ENCODE measurements at places on chromosomes 7 and 10.

DNA sequence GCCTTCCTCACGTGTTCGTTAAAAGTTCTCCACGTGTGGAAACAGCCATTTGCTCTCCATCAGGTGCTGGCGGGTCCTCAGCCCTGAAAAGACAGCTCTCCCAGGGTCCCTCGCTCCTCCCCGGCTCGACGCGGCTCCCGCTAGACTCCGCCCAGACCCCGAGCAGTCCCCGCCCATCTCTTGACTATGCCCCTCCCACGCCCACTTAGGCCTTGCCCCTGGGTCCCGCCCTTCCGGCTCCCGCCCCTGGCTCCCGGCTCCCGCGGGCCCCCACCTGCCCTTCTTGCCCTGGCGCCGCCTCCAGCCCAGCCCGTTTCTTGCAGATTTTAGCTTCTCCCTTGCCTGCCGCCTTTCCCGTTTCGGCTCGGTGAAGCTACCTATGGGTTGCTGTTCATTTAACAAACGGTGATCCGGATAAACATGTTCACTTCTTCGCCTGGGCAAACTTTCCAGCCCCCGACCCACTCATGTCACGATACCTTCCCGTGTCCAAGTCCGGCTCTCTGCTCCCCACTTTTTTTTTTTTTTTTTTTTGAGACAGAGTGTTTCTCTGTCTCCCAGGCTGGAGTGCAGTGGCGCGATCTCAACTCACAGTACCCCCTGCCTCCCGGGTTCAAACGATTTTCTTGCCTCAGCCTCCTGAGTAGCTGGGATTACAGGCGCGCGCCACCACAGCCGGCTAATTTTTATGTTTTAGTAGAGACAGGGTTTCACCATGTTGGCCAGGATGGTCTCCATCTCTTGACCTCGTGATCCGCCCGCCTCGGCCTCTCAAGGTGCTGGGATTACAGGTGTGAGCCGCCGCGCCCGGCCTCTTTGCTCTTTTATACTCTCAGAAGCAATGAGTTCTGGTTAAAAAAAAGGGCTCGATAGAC, 830 bp upstream of the ZNF438 start:
- peak; percentile 73 for DNase-seq

GRCh38 chr10:80465839-80466590, 11.9 kb downstream of the TSPAN14 start:
- no peak for DNase-seq

GRCh38 chr10:46284286-46285229, 2.2 kb upstream of the ANTXRL start:
- peak; percentile 32 for DNase-seq

GRCh38 chr10:70260259-70260658, 23.5 kb downstream of the NPFFR1 start:
- DNase-seq, result no peak

DNA sequence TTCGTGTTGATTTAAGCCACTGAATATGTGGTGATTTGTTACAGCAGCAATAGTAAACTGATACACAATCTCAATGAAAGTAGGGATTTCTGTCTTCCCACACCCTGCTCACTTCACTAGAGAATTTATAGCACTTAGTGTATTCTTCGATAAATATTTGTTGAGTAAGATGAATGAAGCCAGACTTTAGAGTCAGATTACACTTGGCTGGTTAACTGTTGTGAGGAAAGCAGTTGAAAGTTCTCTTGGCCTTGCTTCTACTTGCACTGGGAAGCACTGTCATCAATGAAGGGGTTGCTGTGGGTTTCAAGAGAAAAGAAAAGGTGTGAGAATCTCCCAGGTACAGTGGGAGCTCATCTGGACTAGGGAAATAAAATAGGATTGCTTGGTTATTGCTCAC, 82.1 kb upstream of the IGFBP3 start:
- no peak for DNase-seq

DNA sequence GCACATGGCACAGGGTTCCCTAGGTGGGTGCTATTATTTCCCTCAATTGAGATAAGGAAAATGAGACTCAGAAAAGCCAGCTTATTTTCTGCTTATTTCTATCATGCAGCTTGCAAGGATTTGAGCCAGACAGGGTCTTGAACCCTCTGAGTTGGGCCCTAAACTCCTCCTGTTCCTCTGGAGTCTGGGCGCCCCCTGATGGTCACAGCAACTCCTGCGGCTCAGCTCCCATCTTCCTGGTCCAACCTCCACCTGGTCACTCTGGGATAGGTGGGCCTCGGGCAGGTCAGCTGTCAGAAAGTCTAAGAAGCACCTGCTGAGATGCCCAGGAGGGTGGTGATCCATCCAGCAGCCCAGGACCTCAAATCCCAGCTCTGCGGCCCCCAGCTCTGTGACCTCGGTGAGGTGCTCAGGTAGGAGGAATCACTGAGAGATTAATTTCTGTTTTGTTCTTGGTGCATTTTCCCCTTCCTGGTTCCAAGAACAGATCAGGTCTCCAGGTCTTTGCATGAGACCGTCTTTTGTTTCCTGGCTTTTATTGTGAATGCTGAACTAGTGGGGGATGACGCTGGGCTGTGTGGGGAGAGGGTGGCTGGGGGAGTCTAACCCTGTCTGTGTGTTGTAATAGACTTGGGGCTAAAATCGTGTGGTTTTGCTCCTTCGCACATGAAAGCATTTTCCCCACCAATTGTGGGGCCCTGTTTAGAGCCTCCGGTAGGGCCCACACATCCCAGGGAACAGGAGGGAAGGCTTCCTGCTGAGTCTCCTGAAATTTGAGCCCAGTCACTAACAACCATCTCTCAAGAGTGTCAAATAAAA, 32.8 kb downstream of the TMEM130 start:
- peak; percentile 9 for DNase-seq

- DNase-seq, result no peak
These were observed 152.9 kb downstream of the CCDC3 start for GRCh38 chr10:12848439-12849173.

GRCh38 chr7:156612930-156613329, 27.6 kb upstream of the RNF32 start:
- no peak for DNase-seq

DNA sequence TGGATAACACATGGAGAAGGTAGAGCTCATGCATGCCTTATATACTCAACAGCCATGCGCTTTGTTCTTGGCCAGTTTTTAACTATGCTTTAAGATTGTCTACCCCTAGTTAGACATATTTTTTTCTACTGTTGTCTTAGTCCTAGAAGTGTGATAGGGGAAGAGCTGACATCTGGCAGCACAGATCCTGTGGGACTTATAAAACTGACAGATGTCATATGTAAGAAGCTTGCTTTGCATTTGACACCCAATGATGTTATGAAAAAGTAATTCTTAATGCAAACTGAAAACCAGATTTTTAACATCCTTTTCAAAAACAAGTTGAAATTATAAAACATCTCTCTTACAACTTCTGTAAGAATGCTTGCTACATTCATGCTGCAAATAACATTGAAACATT, 715.9 kb upstream of the LRRN3 start:
- no peak for DNase-seq

DNA sequence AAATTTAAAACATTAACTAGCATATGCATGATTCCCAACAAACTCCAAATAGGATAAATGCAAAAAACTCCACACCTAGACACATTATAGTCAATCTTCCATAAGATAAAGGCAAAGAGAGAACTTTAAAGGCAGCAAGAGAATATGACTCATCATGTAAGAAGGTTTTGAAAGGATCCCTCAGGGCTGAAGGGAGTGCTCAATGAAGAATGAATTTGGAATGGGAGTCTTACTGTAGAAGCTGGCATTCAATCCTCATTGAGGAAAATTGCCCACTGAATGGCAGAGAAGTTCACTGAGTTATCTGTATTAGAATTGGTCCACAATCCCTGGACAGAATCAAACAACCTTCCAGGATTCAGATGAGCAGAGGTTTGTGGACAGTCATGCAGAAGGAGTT, 26.1 kb upstream of the ZNF365 start:
- no peak for DNase-seq

DNA sequence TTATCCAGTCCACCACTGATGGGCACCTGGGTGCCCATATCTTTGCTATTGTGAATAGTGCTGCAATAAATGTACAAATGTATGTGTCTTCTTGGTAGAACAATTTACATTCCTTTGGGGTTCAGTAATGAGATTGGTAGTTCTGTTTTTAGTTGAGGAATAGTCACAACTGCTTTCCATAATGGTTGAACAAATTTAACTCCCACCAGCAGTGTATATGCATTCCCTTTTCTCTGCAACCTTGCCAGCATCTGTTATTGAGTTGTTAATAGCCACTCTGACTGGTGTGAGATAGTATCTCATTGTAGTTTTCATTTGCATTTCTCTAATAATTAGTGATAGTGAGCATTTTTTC, 27.8 kb downstream of the COA1 start:
- DNase-seq, result no peak

GRCh38 chr7:108484137-108484536, 27.9 kb upstream of the NRCAM start:
- DNase-seq, result no peak

GRCh38 chr10:8967061-8967460, 912.6 kb downstream of the GATA3 start:
- no peak for DNase-seq

GRCh38 chr10:133144771-133145170, 15.2 kb upstream of the KNDC1 start:
- no peak for DNase-seq

- no peak for DNase-seq
These were observed 315.2 kb upstream of the GLI3 start for GRCh38 chr7:42552227-42552626.

- no peak for DNase-seq
These were observed 64.8 kb downstream of the SGCE start for GRCh38 chr7:94591176-94591575.

DNA sequence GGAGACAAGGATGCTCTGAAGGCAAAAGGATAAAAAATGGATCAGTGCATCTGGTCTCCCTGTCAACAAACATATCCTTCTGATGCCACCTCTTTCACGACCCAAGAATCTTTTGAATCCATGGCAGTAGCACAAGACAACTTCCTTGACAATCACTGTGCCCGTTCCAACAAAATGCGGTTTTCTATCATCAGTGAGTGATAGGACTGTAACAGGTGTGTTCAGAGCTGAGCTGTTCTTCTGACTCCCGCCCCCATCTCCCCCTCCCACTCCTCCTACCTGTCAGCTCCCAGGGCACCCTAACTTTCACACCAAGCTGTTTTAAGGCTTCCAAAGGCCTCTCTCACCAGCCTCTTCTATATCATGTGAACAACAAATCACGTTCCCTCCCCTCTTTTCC, 74.8 kb downstream of the PARD3 start:
- DNase-seq, result no peak

DNA sequence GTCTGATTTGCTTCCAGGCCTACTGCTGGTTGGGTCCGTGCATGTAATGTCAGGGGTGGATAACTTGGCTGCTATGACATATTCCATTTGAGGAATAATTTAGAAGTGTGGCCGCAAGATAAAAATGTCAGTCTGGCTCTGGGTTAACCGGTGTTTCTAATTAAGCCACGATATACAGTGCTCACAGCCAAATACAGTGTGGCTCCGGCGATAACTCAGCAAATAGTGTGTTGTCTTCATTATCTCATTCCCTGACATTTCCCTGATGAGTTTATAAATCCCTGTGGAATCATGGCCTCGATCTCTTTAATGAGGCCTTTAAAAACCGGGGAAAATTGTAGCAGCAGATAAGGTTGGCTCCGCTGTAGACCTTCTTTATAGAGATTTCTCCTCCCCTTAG, 1125.0 kb downstream of the TYW1 start:
- DNase-seq, result no peak

DNA sequence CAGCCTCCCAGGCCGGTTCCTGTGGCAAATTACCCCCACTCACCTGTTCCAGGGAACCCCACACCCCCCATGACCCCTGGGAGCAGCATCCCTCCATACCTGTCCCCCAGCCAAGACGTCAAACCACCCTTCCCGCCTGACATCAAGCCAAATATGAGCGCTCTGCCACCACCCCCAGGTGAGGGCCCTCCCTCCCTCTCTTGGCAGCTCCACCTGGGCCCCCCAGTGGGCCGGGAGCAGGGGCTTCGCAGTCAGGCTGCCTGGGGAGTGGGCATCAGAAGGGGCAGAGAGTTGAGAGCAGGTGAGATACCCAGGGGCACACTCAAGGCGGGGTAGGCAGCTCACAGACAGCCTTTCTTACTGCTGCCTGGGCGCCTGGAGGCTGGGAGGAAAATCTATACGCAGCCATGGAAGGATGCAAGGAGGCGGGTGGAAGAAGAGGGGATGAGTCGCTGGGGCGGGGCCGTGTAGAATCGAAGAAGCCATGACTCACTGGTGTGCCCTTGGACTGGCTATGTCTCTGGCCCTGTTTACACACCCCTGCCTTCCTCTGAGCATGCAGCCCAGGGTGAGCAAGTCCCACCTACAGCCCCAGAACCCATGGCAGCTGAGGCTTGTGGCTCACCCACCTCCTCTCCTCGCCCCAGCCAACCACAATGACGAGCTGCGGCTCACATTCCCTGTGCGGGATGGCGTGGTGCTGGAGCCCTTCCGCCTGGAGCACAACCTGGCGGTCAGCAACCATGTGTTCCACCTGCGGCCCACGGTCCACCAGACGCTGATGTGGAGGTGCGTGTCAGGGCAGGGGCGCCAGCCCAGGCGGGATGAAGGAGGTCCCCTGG, 48.6 kb upstream of the PPIF start:
- no peak for DNase-seq

DNA sequence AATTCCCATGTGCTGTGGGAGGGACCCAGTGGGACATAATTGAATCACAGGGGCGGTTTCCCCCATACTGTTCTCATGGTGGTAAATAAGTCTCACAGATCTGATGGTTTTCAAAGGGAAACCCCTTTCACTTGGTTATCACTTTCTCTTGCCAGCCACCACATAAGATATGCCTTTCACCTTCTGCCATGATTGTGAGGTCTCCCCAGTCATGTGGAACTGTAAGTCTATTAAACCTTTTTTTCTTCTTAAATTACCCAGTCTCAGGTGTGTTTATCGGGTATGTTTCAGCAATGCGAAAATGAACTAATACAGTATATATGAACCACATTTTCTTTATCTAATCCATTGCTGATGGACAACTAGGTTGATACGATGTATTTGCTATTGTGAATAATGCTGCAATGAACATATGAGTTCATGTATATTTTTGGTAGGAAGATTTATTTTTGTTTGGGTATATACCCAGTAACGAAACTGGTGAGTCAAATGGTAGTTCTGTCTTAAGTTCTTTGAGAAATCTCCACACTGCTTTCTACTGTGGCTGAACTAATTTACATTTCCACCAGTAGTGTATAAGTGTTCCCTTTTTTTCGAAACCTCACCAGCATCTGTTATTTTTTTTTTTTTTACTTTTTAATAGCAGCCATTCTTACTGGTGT, 70.0 kb upstream of the HGF start:
- DNase-seq, result no peak

DNA sequence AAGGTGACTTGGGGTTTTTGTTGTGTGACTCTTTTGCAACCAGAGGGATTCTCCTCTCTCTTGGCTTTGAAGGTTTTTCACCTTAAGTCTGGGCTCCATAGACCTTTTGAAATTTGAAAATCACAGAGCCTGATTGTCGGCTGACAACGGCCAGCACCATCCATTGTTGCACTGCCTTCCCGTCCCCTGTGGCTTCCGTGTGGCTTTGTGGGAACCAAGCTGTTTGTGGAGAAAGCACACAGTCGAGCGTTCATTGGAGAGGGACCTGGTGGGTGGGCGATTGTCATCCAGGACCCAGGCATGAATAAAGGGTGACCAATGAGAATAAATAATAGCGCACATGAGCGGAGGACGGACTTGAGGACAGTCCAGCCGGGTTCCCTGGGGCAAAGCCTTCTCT, 7.4 kb upstream of the RAMP3 start:
- no peak for DNase-seq

- DNase-seq, result no peak
These were observed 26.3 kb downstream of the GTF2I start for GRCh38 chr7:74683799-74684198.

- DNase-seq, result no peak
These were observed 105.5 kb downstream of the OR13A1 start for GRCh38 chr10:45209888-45210287.

- DNase-seq, result no peak
These were observed 488.8 kb downstream of the PLXNA4 start for GRCh38 chr7:132087421-132087820.

Measured in NCI-H2029 (cell line).